ENCODE measurements at places on chromosomes 1 and 21.

GRCh38 chr1:91502672-91503184 is 2.1 kb downstream of the CDC7 start:
- no peak for DNase-seq

DNA sequence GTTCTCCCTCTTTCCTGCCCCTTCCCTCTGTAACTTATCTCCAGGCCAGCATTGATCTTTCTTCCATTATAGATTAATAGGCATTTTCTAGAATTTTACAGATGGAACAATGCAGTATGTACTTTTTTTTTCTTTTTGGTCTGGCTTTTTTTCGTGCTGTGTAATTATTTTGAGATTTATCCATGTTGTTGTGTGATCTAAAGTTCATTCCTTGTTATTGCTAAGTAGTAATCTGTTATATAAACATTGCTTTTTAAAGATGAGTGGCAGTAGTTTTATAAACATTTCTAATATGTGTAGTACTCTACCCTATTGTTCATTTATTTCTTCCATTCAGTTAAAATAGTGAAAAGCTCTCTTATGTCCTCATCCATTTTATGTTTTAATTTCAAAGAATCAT is 5.9 kb downstream of the LYST start:
- no peak for DNase-seq

- no peak for DNase-seq
Observed at GRCh38 chr1:27994060-27994459, 34.3 kb downstream of the XKR8 start.

- DNase-seq = no peak
Observed at GRCh38 chr1:231571904-231572303, 43.4 kb downstream of the TSNAX start.

GRCh38 chr1:44354268-44354839 is 703 bp downstream of the ERI3 start:
- no peak for DNase-seq

GRCh38 chr1:202199040-202199889 is 5.7 kb downstream of the LGR6 start:
- DNase-seq = no peak

DNA sequence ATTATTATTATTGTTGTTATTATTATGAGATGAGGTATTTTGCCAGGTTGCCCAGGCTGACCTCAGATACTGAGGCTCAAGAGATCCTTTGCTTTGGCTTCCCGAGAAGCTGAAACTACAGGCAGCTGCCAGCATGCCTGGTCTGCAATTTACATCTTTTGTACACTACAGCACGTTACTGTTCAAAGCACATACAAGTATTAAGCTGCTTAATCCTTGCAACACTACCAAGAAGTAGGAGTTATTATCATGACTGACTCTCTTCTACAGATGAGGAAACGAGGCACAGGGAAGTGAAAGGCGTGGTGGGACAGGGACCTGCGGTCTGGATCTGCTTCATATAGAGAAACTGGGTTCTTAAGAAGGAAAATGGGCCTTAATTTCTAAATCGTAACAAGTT is 11.6 kb downstream of the ERG start:
- no peak for DNase-seq

GRCh38 chr1:164498792-164499191 is 60.2 kb upstream of the PBX1 start:
- DNase-seq = no peak

DNA sequence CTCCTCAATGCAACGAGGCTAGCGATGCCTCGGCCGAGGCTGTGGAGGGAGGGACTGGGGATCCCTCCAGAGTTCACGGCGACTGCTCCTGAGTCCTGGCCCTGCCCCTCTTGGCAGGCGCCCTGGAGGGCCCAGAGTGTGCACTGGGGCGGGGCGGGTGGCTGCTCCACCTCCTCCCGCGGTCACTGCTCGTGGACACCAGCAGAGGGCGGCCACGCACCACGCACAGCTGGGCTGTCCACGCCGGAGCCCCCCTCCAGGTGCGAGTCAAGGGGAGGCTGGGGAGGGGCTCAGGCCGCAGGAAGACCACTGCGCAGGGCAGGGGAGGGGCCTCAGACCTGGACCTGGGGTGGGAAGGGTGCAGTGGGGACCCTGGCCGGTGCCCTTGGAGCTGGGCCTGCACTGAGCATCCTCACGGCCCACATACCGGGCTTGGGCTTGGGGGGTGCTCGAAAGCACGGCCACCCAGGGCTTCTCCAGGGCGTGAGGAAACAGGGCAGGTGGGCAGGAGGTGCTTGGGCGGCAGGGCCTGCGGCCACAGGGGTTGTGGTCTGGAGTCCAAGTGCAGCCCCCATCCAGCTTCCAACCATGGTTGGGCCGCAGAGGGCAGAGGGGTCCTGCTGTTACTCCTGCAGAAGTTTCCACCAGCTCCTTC is 20.6 kb upstream of the TTC34 start:
- peak; percentile 33 for DNase-seq

GRCh38 chr1:19921310-19921709 is 2.1 kb downstream of the PLA2G2E start:
- no peak for DNase-seq

DNA sequence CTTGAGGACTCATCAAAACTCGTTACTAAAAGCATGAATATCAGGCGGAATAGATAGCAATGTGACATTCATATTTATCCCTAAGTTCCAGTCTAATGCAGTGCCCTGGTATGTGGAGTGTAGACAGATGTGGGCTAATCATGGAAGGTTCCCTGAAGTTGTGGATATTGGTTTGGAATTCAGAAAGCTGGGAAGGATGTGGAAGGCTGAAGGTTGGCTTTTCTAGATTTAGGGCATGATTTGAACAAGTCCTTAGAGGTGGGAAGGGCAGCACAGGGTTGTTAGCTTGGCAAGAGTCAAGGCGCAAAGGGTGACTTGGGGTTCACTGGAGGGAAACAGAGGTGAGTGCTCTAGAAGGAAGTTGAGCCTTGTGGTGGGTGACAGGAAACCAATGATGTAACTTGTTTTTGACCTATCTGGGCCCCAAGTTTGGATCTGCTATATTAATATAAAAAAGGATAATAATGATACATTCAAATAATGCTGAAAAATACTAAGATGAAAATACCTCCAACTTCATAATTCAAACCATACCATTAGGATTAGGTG is 21.9 kb downstream of the LGALS8 start:
- no peak for DNase-seq

All from stimulated activated CD4-positive, alpha-beta T cell treated with anti-CD3 and anti-CD28 coated beads, Interleukin-12 subunit alpha, Interleukin-12 subunit beta, amount 100 ng/mL, for 4 hours (primary cell).